WTC11 (cell line): ENCODE measurements at places on chromosomes 5 and 9.

- DNase-seq: no peak
Observed at GRCh38 chr5:136143312-136143711, 10.7 kb downstream of the SMAD5 start.

DNA sequence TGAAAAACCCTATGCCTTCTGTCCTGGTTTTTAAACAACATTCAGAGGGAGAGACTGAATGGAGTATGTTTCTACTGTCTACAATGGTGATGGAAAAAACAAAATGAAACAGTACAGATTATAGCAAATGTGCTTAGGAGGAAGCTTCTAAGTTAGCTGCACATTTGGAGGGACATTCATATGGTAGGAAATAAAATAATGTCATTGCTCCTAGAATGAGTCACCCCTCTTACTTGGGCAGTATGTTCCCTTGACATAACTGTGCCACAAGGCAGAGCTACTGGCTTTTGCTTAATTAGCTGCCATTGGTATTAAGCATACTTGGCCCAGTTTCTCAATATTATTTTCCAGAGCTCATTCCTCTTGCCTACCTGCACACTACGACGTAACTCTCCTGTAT is 128.9 kb downstream of the GDNF start:
- no peak for DNase-seq

DNA sequence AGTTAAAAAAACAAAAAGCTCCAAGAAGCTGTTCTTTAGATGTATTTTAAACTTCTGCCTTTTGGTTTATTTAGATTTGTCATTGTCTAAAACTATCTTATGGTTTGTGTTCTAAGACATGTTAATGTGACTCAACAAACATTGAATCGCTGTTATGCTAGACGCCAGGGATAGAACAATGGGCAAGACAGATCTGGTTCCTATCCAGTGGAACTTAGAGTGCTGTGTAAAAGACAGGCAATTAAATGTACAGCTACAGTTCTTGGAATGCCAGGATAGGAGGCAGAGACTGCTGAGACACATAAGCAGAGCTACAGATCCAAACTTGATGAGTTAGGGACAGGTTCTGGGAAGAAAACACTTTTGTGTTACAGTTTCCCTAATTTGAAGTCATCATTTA is 22.4 kb downstream of the LYRM7 start:
- no peak for DNase-seq

DNA sequence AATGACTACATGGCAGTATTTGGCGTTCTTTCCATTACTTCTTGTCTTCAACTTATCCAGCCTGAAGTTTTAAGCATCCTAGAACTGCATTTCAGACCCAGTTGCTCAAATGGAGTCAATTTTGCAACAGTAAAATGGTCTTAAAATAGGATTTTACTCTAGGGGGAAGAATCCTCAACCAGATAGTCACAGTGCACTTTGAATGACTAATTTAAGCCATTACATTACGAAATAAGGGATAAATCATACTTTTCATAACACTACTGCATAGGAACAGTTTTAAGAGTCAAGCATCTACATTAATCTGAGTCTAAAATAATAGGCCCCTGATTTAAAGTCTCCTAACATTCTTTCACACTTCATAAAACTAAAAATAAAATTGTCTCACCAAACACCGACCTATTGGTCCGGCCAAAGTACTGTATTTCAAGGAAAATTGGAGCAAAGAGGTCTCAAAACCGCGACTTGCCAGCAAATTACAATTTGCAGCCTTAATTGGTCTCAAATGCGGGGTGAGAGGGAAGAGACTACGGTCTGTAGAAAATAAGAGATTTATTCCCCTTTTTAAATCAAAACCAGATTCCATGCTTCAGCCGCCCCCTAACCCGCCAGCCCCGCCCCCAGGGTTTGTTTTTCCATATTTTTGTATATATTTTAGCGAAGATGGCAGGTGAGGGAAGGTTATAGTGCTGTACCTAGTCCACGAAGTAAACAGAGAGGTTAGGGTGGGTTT is 1.2 kb upstream of the SMARCA2 start:
- no peak for DNase-seq

DNA sequence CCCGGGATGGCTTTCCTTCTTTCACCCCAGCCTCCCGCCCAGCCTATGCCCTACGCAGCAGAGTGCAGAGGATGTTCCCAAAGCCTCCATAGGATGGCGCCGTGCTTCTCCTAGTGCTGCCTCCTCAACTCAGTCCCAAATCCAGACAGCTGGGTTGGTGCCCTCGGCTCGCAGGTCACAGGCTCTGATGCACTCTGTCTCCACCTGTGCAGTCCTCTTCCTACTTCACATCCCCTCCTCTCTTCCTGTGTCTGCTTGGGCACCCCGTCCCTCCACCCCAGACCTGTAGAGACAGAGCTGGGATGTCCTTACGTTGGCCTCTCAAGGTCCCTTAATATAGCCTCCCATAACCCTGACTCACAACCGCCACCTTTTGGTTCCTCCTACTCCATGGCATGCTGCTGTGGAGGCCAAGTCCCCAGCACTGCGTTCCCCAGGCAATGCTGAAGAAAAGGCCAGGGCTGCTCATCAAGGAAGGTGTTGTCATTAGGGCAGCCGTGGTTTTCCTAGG is 314.4 kb downstream of the GADD45G start:
- DNase-seq: peak; percentile 67

DNA sequence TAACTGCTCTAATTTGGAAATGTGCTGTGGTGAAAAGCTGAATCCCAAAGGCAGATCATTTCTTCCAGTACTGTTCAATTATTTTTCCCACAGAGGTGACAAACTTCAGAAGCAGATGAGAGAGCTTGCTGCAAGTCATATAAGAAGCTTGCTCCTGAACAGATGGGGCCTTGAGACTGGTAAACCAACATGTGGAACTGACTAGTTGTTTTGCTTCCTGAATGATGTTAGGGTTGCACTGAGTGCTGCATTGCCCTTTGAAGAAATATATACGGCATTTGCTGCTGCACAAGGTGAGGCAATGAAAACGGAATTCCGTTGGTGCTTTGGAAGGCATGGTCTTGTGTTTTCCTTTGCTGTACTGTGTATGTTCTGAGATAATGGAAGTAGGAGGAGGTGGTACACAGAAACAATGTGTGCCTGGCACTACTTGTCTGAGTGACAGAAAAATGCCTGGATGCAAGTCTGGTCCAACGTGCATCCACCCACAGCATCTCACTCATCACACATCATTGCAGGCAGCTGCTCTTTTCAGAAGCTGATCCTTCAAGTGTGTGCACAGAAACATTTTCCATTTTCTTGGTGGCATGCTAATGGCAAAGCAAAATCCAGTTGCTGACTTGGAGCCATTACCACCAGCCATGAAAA is 76.9 kb downstream of the ANKH start:
- no peak for DNase-seq

DNA sequence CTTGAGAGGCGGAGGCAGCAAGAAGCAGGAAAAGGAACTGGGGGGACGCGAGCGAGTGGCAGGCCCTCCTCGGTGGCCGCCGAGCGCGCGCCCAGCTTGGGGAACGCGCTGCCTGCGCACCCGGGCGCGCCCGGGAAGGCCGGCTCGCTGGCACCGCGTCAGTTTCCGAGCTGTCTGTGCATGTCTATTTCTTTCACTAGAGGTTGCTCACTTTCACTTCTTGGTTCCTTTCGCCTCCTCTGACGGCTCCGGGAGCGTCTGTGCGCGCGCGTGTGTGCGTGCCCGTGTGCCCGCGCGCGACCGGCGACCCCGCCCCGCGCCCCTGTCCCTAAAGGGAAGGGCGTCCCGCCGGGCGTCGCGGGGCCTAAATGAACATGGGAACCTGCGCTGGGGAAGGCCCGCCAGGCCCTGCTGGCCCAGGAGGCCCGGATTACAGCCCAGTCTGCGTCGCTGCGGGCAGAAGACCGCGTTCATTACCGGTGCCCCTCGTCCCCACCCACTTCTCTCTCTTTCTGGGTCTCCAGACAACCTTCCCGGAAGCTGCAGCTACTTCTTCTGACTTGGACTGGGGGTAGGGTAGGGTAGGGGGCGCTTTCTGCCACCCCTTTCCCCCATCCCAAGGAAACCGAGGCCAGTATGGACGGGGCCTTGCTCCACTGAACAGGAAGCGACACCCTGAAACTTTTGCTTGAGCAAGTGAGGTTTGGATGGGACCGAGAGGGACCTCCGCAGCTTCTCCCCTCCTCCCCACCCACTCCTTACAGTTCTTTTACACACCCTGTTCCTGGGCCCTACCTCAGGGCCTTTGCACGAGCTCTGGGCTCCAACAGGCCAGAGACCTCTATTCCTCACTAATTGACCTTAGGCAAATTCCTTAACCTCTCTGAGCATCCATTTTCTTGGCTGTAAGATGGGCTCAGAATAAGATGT is 205.8 kb upstream of the IER5L start:
- peak; percentile 51 for DNase-seq

- no peak for DNase-seq
Observed at GRCh38 chr9:123753016-123753415, 176.9 kb downstream of the DENND1A start.

GRCh38 chr9:77839459-77840140 is 191.5 kb upstream of the GNA14 start:
- no peak for DNase-seq

- DNase-seq: no peak
Observed at GRCh38 chr5:95022967-95023695, 261.8 kb downstream of the MCTP1 start.

GRCh38 chr9:82130331-82131042 is 141.9 kb downstream of the SPATA31D1 start:
- DNase-seq: no peak

- no peak for DNase-seq
Observed at GRCh38 chr5:39220280-39221030, 1.1 kb upstream of the FYB1 start.

DNA sequence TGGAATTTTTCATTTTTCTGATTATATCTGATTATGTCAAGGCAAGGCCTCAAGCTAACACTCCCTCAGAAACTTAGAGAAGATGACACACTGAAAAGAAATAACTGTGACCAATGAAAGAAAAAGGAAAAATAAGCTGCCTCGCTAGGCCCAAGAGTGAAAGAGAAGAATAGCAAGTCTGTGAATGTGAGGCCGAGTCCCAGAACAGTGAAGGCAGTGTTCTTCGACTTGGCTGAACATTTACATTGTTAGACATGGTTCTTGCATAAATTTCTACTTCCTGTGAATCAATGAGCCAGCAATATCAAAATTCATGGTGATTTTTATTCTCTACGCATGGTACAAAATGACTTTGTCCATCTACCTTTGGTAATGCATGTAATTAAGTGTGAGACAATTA is at the start of gene ATP10B:
ATP10B (minus strand) TSS at position 163 of the 400 bp plus-strand sequence. CDS start 164,137 bp downstream, outside the sequence.
- DNase-seq: no peak

DNA sequence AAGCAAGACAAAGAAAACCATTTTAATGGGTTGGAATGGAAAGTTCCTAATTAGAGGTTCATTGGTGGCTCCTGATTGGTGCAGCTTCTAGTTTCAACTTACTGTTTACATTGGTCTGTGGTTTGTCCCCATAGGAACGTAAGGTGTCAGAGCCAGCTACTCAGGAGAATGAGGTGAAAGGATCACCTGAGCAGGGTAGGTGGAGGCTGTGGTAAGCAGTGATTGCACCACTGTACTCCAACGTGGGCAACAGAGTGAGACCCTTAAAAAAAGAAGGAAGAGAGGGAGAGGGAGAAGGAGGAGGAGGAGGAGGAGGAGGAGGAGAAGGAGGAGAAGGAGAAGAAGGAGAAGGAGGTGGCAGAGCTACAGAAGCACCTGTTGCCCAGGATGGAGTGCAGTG is 30.4 kb downstream of the KCNIP1 start:
- no peak for DNase-seq

DNA sequence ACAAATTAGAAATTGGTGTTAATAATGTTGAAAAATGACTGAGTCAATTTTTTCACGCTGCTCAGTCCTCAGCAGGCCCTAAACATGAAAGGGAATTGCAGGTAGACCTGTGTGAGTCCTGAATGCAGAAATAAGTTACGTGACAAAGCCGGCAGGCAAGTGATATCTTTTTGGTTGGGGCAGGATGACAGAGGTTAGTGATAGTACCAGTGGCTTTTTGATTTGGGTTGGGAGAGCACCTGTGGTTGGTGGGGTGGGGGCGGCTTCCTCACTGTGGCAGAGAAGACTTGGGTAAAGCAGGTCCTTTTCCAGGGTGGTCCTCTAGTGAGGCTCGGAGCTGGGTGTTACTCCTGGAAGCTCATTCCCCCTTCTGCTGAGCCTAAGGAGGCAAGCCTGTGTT is 164.7 kb downstream of the TMEM167A start:
- DNase-seq: no peak

DNA sequence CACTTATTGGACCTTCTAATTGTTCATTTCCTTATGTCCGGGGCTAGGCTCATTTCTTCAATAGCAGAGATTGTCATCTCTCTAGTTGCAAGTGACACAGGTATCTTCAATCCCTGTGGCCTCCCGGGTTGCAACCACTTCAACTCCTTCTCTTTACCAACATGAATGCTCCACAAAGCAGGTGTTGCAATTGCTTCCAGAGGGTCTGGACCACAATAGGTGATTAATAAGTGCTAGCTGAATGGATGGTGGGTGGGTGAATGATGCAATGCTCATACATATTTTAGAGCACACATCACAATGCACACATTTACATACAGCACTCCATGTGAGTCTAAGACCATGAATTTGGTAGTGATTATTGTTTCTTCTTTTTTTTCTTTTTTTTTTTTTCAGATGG is 2.6 kb downstream of the CEMIP2 start:
- DNase-seq: no peak

- peak; percentile 93 for DNase-seq
Observed at GRCh38 chr5:16936150-16936988, at the start of gene MYO10. TSS of gene MYO10 (minus strand) at chr5:16936288. CDS start at chr5:16935808, 480 bp downstream.

GRCh38 chr5:82346399-82347165 is 68.4 kb upstream of the RPS23 start:
- DNase-seq: no peak

GRCh38 chr5:31731710-31732301 is 92.9 kb downstream of the PDZD2 start:
- DNase-seq: no peak

DNA sequence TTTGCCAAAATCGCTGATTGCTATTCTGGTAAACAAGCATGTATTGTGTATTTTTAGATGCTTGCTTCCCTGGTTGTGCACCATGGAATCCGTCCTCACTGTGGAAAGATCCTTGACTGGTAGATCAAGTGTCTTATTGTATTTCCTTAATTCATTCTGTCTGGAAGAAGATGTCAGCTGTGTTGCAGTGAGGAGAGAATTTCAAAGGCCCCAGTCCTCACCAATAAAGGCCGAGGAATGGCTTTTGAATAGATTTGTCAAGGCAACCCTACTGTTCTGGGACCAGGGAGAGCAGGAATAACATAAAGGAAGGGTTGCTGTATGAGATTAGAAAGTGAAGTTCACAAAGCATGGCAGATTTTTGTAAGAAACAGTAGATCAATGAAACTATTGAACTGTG is 36.2 kb upstream of the POU5F2 start:
- DNase-seq: no peak
